CD4-positive, alpha-beta T cell (primary cell): ENCODE measurements at places on chromosomes 7 and 10.

DNA sequence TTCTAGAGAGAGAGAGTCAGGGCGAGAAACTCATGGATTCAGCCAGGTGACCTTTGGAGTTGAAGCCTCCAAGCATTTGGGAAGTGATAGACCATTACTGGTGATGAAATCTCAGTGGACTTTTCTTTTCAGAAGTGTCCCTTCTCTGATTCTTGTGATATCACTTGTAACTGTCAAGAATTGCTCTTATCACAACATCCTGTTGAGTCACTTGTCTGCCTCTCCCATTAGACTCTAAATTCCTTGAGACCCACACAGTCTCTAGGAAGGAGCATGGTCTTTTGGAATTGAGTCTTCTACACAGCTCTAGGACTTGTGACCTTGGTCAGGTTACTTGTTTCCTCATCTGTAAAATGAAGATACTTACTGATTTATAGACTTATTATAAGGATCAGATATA is 81.0 kb downstream of the CFAP58 start:
- DNase-seq = no peak

DNA sequence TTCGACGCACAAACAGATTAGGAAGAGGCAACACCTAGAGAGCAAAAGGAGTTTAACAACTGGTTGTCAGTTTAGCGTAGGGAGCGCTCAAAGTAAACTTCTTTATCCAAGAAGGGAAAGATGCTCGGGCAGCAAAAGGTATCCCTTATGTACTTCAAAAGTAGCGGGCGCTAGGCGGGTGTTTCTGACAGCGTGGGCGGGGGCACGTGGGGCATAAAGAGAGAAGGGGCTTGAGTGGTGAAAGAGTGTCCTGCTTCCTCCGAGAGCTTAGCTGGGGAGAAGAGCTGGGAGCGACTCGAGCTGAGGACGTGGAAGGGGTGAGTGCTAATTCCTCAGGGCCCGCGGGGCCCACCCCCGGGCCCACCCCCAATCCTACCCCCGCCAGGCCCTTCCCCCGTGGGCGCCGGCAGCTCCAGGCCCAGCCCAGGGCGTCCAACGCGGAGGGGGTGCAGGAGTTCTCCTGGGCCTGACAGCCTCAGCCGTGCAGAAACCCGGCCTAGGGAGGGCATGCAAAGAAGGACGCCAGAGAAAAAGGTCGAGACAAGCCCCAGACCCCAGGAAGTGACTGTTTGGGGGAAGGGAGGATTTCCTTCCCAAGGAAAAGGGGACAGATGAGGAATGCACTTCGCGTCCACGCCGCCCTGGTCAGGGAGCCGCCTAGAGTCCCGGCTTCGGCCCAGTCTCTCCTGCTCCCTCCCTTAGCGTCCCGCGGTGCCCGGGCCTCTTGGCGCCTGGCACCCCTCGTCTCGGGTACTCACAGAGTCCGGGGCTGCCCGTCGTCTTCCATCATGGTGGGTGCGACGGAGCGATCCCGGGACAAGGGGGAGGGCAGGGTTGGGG is 868 bp downstream of the TIAL1 start:
- peak; percentile 54 for DNase-seq

DNA sequence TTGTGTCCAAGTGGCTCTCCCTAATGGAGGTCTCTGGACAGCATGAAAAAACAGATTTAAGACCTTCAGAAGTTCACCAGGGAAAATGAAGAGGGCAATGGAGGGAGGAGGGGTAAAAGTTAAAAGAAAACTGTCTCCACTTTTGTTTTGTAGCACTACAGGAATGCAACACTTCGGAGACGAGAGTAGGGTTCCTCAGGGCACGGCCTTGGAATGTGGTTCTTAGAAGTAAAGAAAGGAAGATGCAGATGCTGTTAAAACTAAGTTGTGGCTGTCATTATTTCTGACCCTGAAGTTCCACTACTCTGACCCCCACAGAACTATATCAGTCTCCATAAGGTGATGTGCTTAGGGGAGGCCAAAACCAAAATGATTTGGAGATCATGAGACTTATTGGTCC is 335.1 kb downstream of the XPNPEP1 start:
- no peak for DNase-seq

DNA sequence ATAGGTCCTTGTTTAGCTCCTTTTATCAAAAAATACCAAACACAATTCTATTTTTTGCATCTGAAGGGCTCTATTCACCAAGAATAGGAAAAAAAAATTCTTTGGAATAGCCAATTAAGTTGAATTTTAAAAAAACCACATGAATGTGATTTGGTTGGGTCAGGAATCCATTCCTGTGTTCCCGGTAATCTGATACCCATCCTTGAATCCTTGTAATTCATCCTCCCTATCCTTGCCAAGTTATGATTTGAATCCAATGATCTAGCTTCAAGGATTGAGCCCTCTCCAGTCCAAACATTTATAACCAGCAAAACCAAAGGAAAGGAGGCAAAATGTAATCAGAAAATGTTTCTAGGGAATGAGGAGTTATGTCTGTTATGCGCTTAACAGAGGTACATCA is 86.6 kb downstream of the CFAP58 start:
- DNase-seq = no peak

GRCh38 chr10:16518822-16519221 is 2.9 kb downstream of the C1QL3 start:
- DNase-seq = no peak

DNA sequence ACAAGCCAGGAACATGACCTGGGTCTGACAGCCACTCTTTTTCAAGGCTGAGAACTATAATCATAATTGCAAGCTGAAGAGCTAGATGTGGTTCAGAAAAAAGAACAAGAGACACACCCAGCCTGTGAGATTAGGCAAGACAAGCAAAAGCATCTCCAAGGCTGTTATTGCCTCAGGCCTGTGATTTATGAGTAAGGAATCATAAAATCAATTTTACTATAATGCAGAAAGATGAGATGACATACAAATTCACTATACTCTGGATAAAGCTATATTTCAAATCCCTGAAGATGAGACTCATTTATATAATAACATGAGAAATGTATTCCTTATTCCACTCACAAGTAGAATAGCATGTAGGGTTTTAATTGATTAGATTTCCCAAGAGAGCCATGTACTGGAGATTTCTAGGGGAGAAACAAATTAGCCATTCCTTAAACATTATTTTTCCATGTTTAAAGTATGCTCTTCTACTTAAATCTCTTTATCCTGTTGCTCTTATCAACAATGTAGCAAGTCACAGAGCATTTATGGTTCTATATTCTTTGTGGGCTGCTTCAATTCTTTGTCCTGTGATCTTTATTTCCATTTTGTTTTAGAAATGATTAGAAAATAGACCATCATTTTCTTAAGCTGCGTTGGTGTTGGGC is 47.4 kb downstream of the FHIP2A start:
- no peak for DNase-seq

- peak; percentile 38 for DNase-seq
Measured at GRCh38 chr10:72875250-72876055, 18.1 kb upstream of the OIT3 start.

- DNase-seq = no peak
Measured at GRCh38 chr10:113444766-113445365, 108.0 kb upstream of the HABP2 start.

- DNase-seq = no peak
Measured at GRCh38 chr7:29156907-29157452, 10.6 kb upstream of the CPVL start.

DNA sequence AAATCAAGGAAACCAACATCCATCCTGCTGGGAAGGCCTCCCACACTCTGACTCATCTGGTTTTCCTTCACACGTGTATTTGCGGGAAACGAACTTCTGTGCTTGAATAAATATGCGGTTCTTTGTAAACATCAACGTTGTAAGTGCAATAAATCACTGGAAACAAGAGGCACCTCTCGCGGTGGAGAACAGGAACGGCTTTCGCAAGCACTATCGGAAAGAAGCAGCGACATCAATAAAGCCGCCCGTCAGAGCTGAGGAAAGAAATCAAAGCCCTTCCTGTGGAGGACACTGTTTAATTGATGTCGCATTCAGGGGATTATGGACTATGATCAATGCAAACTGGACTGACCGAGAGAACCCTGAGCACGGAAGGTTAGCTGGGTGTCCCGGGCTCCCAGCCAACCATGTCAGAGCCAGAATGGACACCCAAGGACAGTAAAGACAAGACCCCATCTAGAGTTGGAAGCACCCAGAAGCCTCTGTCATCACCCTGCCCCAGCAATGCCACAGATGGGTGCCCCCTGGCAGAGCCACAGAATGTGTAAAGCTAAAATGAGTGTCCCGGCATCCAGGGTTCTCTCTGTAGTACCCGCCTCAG is 37.6 kb downstream of the OAT start:
- no peak for DNase-seq

GRCh38 chr10:5159126-5159525 is 25.8 kb downstream of the AKR1C8 start:
- DNase-seq = no peak

DNA sequence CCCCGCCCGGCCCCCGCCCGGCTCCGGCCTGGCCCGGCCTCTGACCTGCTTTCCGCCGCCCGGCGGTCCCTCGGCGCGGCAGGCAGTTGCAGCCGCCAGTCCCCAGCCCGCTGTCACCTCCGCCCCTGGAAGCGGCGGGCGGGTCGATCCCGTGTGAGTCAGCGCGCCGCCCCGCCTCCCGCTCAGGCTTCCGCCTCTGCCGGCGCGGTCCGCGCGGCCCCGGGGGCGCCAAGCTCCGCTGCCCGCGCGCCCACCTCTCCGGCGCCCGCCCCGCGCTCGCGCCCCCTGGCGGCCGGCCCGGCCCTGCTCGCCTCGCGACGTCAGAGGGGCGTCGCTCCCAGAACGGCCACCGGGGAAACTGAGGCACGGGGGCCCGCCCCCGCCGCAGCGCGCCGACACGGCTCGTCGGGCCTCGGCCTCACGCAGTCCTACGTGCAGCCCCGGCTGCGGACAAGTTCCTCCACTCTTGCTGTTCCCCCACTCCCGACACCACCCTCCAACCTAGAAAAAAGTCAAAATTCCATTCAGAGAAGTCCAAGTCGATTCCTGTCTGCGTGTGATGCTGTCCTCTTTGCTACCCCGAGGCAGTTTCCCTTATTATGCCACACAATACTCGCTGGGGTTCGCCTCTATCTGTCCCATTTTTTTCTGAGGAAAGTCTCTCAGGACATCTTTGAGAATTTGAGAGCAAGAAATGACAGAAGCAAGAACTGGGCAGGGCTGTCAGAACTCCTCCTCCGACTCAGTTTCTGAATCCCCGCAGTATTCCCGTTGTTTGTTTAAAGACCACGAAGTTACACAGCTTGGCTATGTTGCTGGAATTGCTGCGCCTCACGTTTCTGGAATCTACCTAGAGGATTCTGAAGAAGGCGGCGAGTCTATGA is at the start of gene DNMBP:
TSS of gene DNMBP (minus strand) at position 155 of the 884 bp plus-strand sequence. CDS start 37,823 bp downstream, outside the sequence.
- peak; percentile 60 for DNase-seq

GRCh38 chr10:111648046-111648445 is 535.5 kb downstream of the GPAM start:
- no peak for DNase-seq

DNA sequence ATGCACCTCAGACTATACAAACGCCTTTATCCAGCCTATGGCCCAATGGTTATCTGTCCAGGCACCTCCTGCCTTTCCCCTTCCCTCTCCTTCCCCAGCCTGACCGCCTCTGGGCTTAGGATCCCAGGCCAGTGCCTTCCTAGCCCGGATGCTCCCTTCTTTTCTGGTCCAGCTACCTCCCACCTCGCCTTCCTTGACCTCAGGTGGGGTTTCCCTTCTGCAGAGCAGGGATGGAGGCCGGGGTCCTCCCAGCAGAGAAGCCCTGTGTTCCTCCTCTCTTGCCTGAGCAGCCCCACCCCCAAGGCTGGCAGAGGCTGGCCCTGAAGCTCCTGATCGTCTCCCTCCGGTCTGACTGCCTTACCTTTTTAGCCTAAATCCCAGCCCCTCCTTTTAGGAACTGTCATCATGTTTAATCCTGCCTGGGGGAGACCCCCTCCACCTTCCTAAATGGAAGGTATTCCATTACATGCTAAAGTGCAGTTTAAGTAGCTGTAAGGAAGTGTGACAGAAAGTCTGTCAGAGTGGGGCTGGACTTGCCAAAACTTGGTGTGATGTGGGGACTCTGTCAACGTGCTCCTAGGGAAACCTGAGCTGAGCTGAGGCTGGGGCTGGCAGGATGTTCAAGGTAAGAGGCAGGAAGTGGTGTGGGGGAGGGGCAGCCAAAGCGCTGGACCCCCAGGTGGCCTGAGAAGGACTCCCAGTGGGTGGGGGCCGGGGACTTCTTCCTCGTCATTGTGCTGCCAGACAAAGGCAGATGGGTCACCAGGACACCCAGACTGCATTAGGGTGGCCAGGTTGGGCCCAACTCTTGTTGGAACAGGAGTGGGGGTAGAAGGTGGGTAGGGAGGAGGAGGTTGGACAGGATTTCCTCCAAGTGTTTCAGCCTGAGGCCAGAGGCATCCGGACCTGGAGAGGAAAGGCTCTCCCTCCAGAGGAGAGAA is 39.5 kb downstream of the LBX1 start:
- DNase-seq = no peak

DNA sequence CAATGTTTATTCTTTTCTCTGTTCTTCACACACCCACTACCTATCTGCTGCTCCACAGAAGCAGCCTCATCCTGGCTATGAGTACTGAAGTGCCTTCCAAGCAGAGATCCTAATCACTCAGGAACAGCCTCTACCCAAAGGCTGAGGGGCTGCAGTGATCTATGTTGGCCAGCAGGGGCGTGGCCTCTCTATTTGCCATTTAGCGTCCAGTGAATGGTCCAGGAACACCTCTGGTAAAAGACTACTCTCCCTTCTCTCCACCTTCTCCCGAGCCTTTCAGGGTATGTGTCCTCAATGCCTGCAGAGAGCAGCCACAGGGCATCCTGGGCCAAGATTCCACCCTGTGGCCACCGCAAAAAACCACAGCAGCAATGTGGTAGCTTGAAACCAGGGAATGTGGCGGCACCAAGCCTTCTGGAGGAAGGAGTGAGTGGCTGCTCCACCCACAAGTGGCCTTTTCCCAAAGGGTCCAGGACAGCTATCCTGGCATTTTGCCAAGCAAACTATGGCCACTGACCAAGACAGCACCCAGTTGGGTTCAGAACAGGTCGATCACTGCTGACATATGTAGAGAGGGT is 70.9 kb downstream of the SYPL1 start:
- DNase-seq = no peak

- DNase-seq = no peak
Measured at GRCh38 chr10:117736655-117737054, 194.1 kb downstream of the EMX2 start.

DNA sequence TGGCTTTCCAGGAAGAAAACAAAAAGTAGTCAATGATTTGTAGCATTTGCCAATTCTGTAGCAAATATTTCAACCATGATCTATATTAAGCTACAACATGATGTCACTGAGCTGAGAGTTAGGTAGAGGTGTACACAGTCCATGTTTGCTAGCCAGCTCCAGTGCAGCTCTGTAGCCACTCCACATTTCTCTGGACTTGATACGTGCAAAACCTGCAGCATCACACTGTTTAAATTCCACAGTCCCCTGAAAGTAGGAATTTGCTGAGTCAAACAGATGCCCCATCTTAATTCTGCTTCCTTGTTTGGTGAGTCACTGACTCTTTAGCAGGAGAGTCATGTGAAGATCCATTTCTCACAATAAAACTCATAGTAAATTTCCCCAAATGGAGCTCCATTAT is 89.8 kb upstream of the LRRTM3 start:
- no peak for DNase-seq

GRCh38 chr10:75744261-75744660 is 312.8 kb downstream of the LRMDA start:
- no peak for DNase-seq
